ENCODE measurements at places on chromosomes 4 and X.

DNA sequence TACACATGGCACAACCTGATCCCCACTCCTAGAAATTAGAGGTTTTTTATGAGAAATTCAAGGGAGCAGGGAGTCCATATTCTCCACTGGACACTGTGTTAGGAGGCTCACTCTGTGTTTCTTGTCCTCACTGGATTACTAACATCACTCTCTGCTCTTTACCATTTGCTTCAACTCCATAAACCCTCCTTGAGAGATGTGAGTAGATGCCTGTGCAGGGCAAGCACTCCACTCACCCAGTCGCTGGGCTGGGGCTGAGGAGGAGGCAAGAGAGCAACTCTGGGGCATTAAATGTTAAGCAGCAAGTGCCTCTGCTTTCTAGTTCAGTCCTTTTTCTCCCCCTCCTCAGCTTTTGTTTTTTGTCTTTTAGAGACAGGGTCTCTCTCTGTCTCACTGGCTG, 115.1 kb downstream of the LARP7 start:
- no peak for DNase-seq

DNA sequence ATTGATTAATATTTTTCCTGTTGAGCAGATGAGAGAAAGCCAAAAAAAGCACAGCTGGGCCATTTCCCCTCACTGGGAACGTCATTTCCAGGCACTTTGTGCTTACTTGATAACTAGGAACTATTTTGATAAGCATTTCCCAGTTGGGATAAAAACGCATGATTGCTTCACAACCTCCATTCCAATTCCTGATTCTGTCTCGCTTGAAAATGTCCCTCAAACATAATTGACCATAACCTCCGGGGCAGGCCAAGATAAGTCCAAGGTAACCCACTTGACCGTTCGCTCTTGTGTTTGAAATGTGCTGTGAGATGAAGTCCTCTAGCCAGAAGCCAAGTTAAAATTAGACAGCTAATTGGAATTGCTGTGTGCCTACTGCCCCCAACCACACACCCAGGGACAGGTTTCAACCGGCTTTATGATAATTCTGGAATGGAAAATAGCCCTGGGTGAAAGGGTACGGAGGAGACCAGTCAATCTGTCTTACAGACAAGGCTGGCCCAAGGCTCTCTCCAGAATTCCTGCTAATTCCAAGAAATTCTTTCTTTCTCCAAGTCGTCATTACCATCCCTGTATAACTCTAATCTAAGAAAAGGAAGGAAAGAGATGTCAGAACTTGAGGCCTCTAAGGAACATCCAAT, 137.1 kb downstream of the MID1 start:
- no peak for DNase-seq

GRCh38 chrX:68204521-68205038, 228.7 kb downstream of the OPHN1 start:
- no peak for DNase-seq

DNA sequence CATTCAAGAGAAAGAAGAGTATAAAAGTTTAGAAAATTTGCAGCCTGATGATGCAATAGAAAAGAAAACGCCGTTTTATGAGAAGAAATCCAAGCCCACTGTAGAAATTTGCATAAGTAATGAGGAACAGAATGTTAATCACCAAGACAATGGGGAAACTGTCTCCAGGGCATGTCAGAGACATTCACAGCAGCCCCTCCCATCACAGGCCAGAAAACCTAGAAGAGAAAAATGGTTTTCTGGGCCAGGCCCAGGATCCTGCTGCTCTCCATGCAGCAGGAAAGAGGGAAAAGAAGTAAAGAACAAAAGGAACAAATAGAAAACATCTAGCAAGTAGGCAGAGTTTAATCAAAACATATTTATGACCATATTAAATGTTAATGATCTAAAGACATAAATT, 119.0 kb downstream of the ANKRD50 start:
- DNase-seq: no peak

DNA sequence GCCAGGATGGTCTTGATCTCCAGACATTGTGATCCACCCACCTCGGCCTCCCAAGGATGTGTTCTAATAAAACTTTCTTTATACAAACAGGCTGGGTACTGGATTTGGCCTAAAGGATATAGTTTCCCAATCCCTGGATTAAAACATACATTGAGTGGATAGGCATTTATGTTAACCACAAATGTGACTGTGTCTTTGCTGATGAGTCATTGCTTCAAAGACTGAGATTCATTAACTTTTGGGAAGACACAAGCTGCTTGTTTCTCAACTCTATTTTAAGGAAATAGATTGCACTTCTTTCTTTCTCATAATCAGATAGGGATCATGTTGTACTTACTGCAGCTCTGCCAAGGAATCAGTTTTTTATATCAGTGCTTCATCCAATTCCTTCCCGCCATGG, 131.3 kb upstream of the AGA start:
- DNase-seq: peak; percentile 95

GRCh38 chrX:110745288-110745687, 50.3 kb downstream of the CHRDL1 start:
- DNase-seq: peak; percentile 9

DNA sequence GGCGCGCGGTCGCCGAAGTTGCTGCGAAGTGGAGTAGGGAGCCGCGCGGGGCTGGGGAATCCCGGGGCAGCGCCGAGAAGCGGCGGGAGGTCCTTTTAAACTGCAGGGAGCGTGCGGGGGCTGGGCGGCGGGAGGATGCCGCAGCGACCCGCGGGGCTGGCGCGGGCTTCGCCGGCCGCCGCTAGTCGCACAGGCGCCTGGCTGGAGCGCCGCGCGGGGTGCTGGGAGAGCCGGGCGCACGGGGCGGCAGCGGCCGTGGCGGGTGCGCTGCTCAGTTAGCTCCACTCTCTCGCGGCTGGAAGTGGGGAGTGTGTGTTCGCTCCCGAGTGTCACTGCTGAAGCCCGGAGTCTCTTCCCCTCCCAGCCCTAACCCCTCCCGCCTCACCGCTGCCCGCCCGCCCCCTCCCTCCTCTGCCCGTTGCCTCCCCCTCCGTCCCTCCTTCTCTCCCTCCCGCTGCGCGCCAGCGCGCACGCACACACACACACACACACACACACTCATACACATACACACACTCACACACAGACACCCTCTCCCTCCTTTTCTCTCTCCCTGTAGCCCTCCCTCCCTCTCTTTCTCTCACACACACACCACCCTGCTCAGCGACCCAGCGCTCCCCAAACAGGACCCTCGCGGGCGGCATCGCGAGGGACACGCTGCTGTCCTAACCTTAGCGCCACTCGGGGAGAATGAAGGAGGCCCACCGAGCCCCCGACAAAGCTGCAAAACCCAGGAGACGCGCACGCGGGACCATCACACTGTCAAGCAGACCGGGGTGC, at the start of gene NDNF:
Gene NDNF, minus strand, starts transcription at position 312 of the 780 bp plus-strand sequence. CDS start 26,698 bp downstream, outside the sequence.
- DNase-seq: peak; percentile 66

GRCh38 chr4:7828011-7828720, 111.5 kb downstream of the AFAP1 start:
- DNase-seq: peak; percentile 99

DNA sequence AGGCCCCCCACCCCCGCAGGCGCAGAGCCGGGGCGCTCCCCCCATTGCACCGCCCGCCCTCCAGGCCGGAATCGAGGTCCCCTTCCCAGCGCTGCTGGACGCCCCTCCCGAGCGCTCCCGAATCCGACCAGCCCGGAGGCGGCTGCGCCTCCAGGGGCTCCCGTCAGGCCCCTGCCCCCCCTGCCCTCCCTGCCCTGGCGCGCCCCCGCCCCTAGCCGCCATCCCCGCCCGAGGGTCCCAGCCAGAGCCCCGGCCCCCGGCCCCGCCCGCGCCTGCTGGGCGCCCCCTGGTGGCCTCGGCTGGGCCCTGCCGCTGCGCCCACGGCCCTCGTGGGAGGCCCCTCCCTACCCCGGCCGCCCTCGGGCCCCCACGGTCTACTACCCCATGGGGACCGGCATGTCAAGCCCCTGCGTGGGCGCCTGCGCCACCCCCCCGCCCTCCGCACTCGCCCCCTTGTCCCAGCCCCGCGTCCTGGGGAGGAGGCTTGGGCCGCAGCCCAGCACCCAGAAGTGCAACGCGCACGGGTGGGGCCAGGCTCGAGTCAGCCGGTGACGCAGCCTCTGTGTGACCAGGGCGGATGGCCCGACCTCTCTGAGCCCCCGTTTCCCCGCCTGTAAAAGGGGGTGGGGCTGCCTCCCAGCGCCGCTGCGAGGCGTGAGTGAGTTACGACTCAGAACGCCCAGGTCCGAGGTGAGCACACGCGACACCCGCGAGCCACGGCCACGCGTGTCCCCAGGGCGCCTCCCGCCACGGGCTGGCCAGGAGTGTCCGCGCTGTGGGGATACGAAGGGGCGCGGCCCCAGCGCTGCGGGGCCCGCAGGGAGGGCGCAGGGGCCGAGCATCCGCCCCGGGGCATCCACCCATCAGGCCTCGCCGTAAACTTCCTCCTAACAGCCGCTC, 104.9 kb downstream of the FAM53A start:
- DNase-seq: peak; percentile 50

Data from fibroblast of upper back skin (primary cell).